ENCODE measurements at places on chromosomes 7 and 10.

DNA sequence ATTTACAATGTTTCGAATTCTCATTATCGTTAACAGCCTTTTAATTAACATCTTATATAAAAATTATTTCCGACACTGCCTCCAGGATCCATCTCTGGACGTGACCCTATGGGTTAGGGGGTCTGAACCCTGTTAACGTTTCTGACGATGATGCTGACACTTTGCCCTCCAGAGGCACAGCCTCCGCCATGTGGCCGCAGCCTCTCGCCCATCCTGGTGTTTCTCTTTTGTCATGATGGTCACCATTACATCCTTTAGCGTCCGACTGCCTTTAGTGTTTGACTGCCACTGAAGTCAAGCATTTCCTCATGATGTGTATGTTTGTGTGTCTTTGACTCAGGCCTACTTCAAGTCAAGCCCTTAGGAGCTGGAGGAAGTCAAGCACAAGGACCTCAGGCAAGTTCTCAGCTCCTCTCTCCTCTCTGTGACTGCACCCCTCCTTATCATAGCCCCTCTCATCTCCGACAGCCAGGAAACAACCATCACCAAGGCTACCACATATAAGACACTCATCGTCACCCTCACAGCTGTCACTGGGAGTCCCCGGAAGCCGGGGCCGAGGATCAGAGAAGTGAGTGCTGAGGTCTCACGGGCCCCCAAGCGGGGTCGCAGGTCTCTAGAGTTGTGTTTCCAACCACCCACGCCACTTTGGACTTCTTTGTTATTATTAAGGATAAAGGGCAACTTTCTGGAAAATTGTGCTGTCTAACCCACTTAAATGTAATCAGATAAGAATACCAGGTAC, 96.1 kb upstream of the PPP2R2D start:
- ATAC-seq, result no peak

- ATAC-seq, result peak; percentile 85
Measured at GRCh38 chr7:44973610-44974401, 5.0 kb downstream of the MYO1G start.

DNA sequence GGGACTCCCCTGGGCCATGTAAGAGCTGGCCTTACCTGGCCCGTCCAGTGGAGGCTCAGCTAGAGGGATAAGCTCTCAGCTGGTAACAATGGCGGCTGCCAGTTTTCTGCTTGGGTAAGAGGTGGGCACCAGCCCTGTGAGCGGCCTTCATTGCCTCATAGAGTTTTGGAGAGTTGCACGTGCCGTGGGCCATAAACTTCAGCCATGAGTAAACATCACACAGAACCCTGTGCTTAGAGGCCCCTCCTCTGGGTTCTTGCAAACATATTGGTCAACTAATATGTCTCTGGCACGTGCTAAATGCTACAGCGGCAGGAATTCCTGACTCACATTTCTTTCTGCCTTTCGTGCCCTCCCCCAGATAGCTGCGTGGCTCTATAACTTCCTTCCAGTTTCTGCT, 103.9 kb upstream of the LEP start:
- no peak for ATAC-seq

- peak; percentile 76 for ATAC-seq
Measured at GRCh38 chr10:8116926-8117493, 62.5 kb downstream of the GATA3 start.

DNA sequence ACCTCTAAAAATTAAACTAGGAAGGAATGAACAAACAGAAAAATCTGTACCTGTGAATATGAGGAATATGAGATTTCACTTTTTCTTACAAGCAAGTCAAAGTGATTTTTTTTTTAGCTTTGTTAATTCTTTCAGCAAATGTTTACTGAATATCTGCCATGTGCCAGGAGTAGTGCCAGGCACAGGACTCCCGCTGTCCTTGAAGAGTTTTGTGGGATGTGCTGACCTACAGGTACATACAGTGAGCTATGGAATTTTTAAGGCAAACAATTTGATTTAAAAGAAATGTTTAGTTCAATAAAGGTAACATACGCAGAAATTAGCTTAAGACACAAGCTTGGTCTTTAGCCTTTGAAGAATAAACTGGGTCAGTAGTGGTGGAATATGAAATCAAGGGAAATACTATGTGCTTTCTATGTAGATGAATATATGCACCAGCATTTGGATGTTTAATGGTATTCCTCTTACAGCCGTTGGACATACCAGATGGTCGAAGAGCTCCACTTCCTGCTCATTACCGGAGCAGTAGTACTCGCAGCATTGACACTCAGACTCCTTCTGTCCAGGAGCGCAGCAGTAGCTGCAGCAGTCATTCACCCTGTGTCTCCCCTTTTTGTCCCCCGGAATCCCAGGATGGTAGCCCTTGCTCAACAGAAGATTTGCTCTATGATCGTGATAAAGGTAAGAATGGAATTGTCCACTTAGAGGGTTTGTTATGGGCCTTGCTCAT, 102.0 kb downstream of the GLCCI1 start:
- ATAC-seq, result no peak

GRCh38 chr10:103476046-103476768, 2.8 kb downstream of the CALHM3 start:
- peak; percentile 48 for ATAC-seq

- ATAC-seq, result no peak
Measured at GRCh38 chr7:134375206-134375605, 58.5 kb upstream of the SLC35B4 start.

DNA sequence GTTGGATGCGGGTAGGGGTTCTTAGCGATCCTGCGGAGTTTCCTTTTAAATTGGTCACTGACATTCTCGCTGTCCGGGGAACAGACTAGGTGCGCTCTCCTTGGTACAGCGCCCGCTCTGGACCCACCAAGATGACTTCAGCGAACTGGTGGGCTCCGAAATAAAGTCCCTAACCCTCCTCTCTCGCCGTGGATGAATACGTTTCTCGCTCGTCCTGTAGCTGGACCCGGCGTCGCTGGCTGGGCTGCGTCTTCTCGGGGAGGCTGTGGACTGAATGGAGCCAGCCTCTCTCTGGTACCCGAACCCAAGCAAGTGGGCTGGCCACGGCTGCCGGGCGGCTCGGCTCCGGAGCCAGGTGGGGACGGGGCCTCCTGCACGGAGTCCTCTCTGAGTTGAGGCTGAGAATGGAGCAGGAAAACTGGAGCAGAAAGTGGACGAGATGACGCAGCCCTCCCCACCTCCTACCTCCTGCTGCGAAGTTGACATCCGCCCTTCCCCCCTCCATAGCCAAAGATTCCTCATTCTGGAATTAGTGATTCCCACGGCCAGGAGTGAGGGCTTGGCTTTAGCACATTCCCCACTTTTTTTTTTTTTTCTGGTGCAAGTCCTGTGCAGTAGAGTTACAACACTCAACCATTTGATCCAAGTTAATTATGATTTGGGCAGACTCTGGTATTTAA, 1.5 kb downstream of the UNC5B start:
- ATAC-seq, result no peak

DNA sequence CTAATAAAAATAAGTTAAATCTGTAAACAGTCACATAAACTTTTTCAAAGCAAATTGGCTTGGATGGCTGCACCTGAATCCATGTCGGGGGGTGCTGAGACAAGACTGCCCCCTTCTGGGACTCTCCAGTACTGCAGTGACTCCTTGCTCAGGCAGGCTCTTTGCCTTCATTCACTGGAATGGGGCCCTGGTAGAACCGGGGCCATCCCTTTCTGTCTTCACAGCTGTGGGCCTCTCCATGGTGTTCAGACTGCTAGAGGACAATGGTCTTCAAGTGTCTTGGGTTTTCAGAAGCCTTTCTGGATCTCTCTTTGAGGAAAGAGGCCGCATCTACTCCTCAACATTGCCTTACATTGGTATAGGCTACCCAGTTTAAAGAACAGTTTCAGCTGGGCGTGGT, 16.1 kb upstream of the IMPDH1 start:
- ATAC-seq, result peak; percentile 84

DNA sequence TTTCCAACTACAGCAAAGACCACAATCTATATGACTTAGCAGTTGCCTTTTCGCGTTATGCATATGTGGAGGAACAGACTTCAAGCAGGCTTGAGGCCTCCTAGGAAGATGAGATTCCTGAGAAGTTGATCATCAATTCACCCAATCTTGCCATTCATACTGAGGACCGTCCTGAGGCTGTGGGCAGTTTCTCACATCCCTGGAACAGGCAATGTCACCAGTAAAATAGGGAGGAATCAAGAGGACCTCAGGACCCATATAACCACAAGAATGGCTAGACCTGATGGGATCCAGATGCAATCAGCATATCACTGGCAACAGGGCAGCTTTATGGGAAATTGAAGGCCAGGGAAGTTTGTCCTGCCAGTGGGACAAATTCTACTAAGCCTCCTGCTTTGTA, 17.3 kb downstream of the KDM7A start:
- no peak for ATAC-seq
